Lung (tissue), 17 donors: ENCODE measurements at places on chromosomes 7 and 10. TPM values are rescaled to one million over a fixed set of nuclear protein-coding genes. Genes with fewer than 3 reads are reported as not detected.

Gene PRKAR2B
- polyA plus RNA-seq = 3.5 TPM

Gene FGFR2
- polyA plus RNA-seq = 19.1 TPM

Gene BAIAP2L1
- polyA plus RNA-seq = 12.5 TPM

Gene SPDYE16
- polyA plus RNA-seq = 0.14 TPM

Gene CNNM2
- 3.0 TPM for polyA plus RNA-seq

Gene RASA4B
- 7.3 TPM for polyA plus RNA-seq

Gene MUC12
- 1.4 TPM for polyA plus RNA-seq

Gene INA
- polyA plus RNA-seq = 0.07 TPM

Gene CDHR1
- 0.10 TPM for polyA plus RNA-seq

Gene ZNF804B
- not detected for polyA plus RNA-seq

Gene PAOX
- 4.4 TPM for polyA plus RNA-seq

Gene MTPN
- 32.9 TPM for polyA plus RNA-seq

Gene SP8
- not detected for polyA plus RNA-seq

Gene STRA8
- not detected for polyA plus RNA-seq

Gene FZD1
- 4.1 TPM for polyA plus RNA-seq

Gene TACC2
- polyA plus RNA-seq = 91.5 TPM

Gene SAMD9L
- polyA plus RNA-seq = 15.7 TPM

Gene KEL
- 1.6 TPM for polyA plus RNA-seq

Gene EBLN1
- polyA plus RNA-seq = not detected

Gene COBL
- polyA plus RNA-seq = 6.3 TPM

Gene PGAM2
- 0.83 TPM for polyA plus RNA-seq

Gene TMEM178B
- polyA plus RNA-seq = 0.04 TPM

Gene SAP25
- polyA plus RNA-seq = 9.9 TPM

Gene SHH
- polyA plus RNA-seq = 1.5 TPM

Gene ARHGEF5
- polyA plus RNA-seq = 4.5 TPM

Gene CLEC5A
- 4.4 TPM for polyA plus RNA-seq

Gene PTF1A
- not detected for polyA plus RNA-seq

Gene ELN
- polyA plus RNA-seq = 60.4 TPM

Gene ABCB1
- polyA plus RNA-seq = 1.5 TPM

Gene CYP2C19
- not detected for polyA plus RNA-seq

Gene TMEM176B
- polyA plus RNA-seq = 14.6 TPM

Gene GFRA1
- 0.74 TPM for polyA plus RNA-seq

Gene HOXA13
- not detected for polyA plus RNA-seq

Gene UCN3
- 0.17 TPM for polyA plus RNA-seq

Gene AKR1B1
- polyA plus RNA-seq = 51.7 TPM

Gene SLC29A4
- polyA plus RNA-seq = 0.87 TPM

Gene ADARB2
- 0.22 TPM for polyA plus RNA-seq
